ENCODE measurements at places on chromosomes 11 and 22.

- no peak for DNase-seq
Observed at GRCh38 chr11:64362339-64362738, 3.4 kb downstream of the RPS6KA4 start.

DNA sequence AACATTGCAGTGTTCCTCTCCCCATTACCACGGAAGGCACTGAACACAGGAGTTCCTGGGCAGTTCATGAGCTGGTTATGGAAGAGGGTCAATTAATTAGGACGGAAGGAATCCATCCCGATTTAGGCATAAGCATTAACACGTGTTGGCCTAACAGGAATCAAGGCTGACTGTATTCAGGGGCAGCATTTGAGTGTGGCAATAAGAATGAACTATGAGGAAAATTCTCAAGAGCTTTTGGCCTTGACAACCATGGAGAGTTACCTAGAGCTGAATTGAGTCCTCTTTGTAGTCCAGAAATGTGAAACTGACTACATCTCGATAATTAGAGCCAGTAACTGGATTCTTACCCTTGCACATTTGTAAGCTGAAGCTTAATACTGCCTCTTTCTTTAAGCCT, 82.4 kb upstream of the CRTAM start:
- no peak for DNase-seq

DNA sequence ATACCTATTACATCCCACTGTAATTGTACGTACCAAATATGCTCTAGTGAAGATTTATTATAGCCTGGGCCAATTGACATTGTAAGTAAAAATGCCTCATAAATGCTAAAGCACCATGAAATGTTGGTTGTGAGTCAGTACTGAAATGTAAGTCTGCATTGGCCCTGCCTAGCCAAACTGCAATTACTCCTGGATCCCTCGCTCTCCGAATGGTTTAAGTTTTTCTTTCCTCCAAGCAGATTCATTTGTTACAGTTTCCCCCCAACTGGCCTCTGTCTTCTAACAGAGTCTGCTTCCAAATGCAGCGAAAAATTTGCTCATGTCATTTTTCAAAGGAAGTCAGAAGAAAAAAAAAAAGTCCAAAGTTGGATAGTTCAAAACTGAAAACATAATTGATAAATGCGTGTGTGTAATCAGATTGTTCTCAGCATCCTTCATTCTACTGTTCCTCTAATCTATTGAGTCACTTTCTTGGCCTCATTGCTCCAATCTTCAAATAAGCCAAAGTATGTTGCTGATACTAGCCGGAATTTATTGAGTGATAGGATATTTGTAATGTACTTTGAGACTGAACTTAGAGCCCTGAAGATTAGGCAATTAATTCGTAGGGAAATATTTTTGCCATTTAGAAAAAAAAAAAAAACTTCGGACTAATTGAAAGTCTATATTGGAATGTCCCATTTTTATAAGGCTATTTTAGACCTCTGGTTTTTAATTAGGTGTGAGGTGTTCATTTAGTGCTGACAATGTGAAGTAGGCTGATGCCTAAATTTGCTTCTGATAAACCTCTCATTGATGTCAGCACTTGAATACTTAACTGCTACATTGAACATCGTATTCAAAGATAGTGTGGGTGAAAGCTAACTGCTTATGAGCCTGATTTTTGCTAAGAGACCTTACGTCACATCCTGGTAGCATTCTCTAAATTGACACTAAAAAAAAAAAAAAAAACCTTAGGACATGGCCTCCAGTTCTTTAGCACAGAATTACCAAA, 93.4 kb downstream of the WT1 start:
- no peak for DNase-seq

DNA sequence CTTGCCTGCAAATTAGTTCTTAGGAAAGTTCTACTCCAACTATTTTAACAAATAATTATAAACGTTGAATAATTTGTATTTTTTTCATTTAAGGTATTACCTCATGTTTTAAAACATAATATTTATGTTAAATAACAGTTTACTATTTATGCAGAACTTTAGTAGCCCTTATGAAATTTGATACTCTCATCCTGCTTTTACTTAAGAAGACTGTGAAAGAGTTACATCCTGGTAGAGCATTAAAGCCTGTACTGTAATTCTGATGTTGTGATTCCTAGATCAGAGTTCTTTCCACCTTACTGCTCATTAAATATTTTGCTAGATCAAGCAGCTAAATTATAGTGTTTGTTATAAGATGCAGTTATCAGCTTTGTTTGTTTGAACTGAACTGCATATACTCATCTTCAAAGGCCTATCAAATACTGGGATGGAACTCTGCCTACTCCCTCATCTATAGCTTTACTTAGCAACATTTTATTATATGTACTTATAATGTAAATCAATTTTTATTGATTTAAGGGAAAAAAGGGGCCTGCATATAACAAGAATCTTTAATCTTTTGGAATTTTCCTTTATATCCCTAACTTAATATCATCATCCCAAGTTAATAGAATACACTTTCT, 304.2 kb downstream of the DYNC2H1 start:
- DNase-seq = no peak

DNA sequence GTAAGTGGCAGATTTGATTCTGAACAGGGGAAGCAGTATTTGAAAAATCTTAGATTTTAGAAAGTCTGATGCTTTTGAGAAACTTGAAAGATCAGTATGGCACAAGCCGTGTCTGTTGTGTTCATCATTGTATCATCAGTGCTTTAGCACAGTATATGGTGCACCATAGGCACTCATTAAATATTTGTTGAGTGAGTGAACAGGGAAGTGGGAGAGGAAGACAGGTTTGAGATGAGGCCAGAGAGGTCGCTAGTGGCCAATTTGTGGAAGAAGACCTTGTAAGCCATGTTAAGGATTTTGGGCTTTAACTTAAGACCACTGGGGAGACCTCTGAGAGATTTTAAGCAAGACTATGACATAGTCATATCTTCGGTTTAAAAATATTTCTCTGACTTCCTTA, 12.9 kb downstream of the CHEK1 start:
- no peak for DNase-seq

DNA sequence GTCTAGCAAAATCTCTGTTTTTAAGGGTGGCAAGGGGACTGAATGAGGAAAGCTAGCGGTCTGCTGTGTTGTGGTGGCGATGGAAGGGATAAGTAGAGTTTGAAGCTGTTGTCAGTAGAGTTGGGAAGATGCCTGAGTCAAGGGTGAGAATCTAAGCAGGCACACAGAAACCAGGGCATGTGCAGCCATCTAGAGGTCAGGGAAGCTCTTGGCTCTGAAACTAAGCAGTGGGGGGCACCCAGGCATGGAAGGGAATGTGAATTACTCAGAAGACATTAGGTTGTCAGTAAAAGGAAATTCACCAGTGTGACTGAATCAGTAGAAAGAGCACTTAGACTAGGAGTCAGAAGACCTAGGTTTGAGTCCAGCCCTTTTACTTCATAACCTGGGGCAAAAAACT, 15.4 kb downstream of the BMAL1 start:
- no peak for DNase-seq

- DNase-seq = no peak
Observed at GRCh38 chr11:116539836-116540418, 232.9 kb downstream of the BUD13 start.

DNA sequence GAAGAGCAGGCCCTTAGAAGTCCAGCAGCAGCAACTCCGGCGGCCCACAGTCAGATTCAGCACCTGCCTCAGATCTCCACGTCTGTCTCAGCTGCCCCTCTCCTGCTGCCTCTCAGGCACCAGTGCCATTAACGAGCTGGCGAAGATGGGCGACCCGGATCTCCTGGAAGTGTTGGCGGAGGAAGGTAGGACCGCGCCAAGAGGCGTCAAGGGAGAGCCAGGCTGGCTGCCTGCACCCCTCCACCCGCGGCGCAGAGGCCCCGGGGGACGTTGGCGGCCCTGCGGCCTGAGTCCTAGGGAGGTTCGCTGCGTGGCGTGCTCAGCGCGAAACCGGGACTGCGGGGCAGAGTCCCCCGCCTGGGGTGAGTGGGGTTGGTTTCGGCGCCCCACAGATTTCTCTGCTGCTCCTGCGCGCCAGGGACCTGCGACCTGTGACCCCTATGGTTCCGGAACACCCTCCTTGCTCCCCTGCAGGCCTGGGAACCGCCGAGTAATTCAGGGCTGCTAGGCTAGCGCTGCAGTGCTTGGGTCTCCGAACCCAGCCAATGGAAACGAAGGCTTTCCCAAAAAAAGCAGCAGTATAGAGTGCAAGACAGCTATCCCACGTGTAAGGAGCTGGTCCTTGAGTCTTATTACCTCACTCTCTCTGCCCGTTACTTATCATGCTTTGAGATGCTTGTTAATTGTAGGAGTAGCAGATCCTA, 615 bp downstream of the ANO5 start:
- no peak for DNase-seq

DNA sequence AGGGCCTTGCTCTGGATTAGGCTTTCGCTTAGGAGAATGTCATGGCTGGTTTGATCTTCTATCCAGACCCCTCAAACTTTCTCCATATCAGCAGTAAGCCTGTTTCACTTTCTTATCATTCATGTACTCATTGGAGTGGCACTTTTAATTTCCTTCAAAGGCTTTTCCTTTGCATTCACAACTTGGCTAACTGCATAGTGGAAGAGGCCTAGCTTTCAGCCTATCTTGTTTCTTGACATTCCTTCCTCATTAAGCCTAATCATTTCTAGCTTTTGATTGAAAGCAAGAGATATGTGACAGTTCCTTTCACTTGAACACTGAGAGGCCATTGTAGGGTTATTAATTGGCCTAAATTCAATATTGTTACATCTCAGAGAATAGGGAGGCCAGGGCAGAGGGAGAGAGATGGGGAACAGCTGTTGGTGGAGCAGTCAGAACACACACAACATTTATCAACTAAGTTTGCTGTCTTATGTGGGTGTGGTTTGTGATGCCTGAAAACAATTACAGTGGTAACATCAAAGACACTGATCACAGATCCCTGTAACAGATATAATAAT, 37.7 kb upstream of the APOBEC3A start:
- DNase-seq = no peak

DNA sequence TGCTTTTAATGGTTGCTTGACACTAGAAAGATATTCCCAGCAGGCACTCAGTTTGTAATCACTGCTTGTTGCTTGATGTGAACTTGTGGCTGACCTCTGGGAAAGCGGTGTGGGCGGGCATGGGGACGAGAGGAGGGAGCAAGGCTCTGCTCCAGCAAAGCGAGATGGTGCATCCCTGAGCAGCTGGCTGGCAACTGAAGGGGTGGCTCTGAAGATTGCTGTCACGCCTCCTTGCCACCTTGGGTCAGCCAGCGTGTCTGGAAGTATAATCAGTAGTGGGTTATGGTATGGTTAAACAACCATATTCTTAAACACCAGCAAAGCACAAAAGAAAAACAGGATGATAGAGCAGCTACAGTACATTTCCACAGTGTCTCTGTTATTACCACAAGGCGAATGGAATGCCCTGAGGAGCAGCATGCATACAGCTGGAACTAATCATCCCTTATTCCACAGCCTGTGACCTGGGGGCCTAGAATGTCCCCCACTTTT, 124.5 kb downstream of the TRIM44 start:
- no peak for DNase-seq

Data from right renal pelvis (tissue), 4 donors.